Naive B cell (primary cell): ENCODE measurements at places on chromosomes 3 and 15. TPM values are rescaled to one million over a fixed set of nuclear protein-coding genes. Genes with fewer than 3 reads are reported as not detected.

Gene KCNMB2
- polyA plus RNA-seq = not detected

Gene IGSF10
- not detected for polyA plus RNA-seq

- H3K4me1 ChIP-seq = no peaks in the 10 kb centered on the region
- no peak overlapping the region for H3K4me3 ChIP-seq
- H3K36me3 ChIP-seq = peaks cover 20% of the 10 kb centered on the region
- H3K27me3 ChIP-seq = no peaks in the 10 kb centered on the region
- H3K27ac ChIP-seq = no peak overlapping the region
These were observed 19.5 kb downstream of the COPS2 start for GRCh38 chr15:49135911-49136310.

DNA sequence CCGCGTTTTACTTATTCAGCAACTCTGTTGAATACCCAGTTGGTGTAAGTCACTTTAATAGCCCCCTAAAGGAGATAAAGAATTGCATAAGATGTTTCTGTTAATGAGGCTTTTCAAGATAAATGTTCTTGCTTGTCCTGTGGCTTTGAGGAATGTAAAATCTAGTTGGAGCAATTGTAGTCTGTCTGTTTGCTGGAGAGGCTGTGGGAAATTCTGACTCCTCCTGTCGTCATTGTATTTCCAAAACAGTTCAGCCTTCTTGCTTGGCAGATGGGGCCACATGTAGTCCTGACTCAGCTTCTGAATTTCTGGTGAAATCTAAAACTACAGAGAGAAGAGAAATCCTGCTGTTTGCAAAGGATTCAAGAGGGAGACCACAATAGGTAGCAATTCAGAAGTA lies 114.4 kb downstream of the RYR3 start:
- no peak for DNase-seq
- H3K27me3 ChIP-seq = peaks cover 15% of the 10 kb centered on the region
- H3K36me3 ChIP-seq = no peaks in the 10 kb centered on the region
- no peak overlapping the region for H3K27ac ChIP-seq
- no peak overlapping the region for H3K4me3 ChIP-seq
- no peaks in the 10 kb centered on the region for H3K4me1 ChIP-seq

DNA sequence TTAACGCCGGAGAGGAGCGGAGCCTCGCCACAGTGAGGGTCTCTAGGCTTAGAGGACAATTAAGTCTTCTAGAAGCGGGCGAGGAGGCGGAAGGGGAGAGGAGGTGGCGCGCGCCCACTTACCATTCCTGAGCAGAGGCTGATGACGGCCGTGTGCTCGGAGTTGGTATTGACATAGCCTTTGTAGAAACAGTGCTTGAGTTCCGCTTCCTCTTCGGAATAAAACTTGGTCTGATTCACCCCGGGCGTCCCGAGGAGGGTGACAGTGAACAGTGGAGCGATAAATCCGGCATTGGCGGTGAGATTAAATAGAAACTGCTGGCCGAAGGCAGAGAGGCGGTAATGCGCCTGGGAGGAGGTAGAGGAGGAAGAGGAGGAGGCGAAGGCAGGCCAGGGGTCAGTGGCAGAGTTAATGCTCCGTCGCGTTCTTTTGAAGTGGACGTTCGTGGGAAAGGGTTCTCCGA lies 1.3 kb downstream of the ADAMTS9 start:
- no peaks in the 10 kb centered on the region for H3K36me3 ChIP-seq
- H3K27me3 ChIP-seq = peaks cover 58% of the 10 kb centered on the region
- DNase-seq = no peak
- no peak overlapping the region for H3K4me3 ChIP-seq
- H3K4me1 ChIP-seq = peaks cover 11% of the 10 kb centered on the region

DNA sequence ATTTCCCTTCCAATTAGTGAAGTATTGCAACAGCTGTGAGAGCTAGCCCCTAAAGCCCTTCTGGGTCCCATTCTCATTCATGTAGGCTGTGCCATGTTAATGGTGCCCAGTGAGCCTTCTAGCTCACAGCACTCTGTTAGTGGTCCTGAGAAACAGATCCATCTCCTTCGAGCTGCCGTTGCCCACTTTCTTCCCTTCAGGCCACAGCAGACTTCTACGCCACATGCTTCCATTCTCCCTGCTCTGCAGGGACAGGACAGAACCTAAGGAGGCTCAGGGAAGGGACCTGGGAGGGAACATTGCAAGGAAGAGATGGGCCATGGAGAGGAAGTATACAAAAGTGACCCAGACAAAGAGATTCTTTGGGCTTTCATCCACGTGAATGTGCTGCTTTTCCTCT lies 11.7 kb upstream of the STARD5 start:
- peaks cover 16% of the 10 kb centered on the region for H3K4me1 ChIP-seq
- H3K36me3 ChIP-seq = no peaks in the 10 kb centered on the region
- no peaks in the 10 kb centered on the region for H3K27me3 ChIP-seq
- no peak overlapping the region for H3K27ac ChIP-seq
- no peak for DNase-seq
- no peak overlapping the region for H3K4me3 ChIP-seq

GRCh38 chr3:11385326-11385725 lies 113.1 kb downstream of the ATG7 start:
- H3K4me3 ChIP-seq = no peak overlapping the region
- H3K4me1 ChIP-seq = no peaks in the 10 kb centered on the region
- H3K27me3 ChIP-seq = no peaks in the 10 kb centered on the region
- H3K36me3 ChIP-seq = no peaks in the 10 kb centered on the region

Gene ZNF660
- 1.4 TPM for polyA plus RNA-seq

Gene SYNPR
- not detected for polyA plus RNA-seq

Gene CDCP1
- polyA plus RNA-seq = not detected

DNA sequence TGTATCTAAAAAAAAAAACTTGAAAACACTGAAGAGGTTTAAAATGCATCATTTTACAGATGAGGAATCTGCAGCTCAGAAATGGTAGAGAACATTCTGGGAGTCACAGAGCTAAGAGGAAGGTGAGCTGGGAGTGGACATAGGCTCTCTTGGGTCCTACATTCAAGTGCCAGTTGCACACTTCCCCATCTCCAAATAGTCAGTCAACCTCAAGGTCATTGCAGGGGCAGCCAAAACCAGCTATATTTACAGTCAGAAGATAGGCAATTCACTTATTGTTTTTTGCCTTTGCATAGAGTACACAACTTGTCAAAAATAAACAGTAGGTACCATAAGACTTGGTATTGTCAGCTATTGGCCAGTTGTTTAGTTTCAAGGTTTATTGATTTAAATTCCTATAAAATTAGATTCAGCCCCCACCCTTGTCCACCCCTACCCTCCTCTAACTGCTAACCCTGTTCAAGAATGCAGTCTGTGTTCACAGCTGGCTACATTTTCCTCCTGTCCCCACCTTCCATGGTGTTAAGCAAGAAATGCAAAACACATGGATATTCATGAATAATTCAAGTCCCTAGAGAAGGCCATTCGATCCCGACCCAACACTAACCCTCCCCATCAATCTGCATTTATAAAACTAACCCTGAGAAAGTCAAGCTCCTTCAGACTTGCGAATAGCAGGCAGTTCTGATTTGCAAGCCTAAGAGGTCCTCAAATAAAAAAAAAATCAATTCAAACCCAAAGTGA lies 567.0 kb upstream of the MCTP2 start:
- H3K36me3 ChIP-seq = no peaks in the 10 kb centered on the region
- H3K4me3 ChIP-seq = no peak overlapping the region
- no peaks in the 10 kb centered on the region for H3K4me1 ChIP-seq
- no peak for DNase-seq

DNA sequence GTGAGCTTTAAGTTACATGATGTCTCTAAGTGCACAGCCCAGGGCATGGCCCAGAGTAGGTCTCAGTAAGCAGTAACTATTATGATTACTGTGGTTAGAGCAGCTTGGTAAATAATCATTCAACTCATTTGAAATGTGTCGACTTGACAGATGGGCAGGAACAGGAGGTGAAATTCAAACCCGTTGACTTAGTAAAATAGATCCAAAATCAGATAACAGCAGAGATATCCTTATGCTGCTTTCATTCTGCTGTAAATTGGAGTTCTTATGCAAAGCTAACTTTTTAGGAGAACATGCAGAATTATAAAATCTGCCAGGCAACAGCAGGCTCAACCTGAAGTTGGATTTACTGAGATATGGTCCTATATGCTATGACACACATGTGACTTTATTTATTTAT lies 118.7 kb upstream of the KLHL25 start:
- no peak overlapping the region for H3K27ac ChIP-seq
- peaks cover 5% of the 10 kb centered on the region for H3K27me3 ChIP-seq
- no peaks in the 10 kb centered on the region for H3K4me1 ChIP-seq

Gene PRICKLE2
- polyA plus RNA-seq = not detected

- H3K4me1 ChIP-seq = no peaks in the 10 kb centered on the region
- H3K36me3 ChIP-seq = no peaks in the 10 kb centered on the region
- H3K27ac ChIP-seq = no peak overlapping the region
- H3K4me3 ChIP-seq = no peak overlapping the region
- DNase-seq = no peak
These were observed 443.5 kb downstream of the OTOL1 start for GRCh38 chr3:161939918-161940620.

DNA sequence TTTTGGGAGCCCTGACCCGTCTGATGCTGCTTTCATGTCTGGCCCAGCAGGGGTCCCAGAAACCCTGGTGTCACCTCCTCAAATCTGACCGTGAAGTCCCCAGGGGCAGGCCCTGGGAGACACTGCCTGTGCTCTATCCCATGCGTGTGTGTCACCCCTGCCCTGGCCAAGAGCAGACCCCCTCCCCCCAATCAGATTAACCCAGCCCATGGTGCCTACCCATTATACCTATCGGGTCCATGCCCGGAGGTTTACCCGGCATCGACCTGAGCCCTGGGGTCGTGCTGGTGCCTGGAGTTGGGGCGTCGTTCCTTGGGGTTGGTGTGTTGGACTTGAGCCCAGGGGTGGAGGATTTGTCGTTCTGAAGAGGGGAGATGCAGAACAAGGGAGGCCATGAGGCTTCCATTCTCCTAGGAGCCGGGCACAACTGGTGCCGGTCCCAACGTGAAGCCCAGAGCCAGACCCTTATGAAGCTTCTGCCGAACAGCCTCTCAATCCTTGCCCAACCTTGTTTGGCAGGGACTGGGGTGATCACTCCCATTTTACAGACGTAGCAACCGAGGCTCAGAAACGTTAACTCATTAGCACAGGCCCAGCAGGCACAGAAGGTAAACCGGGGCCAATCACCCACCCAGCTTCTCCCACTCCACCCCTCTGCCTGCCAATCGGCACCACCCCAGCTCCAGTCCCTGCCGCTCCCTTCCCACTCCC lies 39.6 kb downstream of the TLE3 start:
- peaks cover 50% of the 10 kb centered on the region for H3K36me3 ChIP-seq
- H3K4me1 ChIP-seq = no peaks in the 10 kb centered on the region
- DNase-seq = no peak
- H3K27me3 ChIP-seq = no peaks in the 10 kb centered on the region
- no peak overlapping the region for H3K4me3 ChIP-seq
- H3K27ac ChIP-seq = no peak overlapping the region

DNA sequence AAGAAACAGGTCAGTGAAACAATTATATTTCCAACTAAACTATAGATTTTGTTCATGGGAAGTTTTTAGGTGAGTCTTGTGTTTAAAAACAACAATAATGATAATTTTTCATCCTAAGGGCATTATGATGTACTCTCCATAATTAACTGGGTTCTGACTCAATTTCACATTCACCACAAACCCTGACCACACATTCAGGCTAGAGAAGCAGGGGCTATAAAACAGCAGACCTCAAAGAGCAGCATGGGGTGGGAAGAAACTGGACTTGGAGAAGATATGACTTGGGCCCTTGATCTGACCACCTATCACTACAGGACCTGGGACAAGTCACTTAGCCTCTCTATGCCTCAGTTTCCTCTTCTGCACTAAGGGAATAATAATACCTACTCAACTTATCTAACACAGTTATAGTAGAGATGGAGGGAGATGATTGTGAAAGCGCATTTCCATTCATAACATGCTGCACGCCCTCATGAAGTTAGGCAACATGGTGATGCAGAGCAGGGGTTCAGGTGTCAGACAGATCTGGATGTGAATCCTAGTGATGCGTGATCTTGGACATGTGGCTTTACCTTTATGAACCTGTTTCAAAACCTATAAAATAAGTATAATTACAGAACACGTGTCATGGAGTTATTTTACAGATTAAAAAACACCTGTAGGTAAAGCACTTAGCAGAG lies 63.0 kb upstream of the ACP3 start:
- no peak for DNase-seq
- H3K4me1 ChIP-seq = no peaks in the 10 kb centered on the region
- H3K27me3 ChIP-seq = no peaks in the 10 kb centered on the region
- no peaks in the 10 kb centered on the region for H3K36me3 ChIP-seq
- H3K4me3 ChIP-seq = no peak overlapping the region

DNA sequence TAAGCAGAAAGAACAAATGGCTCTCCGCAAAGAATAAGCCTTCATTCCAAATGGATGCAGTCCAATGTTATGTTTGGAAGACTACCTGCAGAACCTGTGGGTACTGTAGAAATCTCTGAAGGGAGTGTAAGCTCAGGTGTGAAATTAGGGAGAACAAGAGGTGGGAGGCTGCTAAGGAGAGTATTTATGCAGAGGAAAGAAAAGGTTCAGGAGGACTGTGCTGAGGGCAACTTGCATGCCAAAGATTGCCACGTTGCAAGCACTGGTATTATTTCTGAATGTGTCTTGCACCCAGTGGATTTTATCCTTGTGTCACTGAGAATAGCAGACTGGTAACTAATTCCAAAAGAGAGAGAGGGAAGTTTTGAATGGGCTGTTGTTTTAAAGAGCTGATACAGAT lies 144.1 kb downstream of the ITPR1 start:
- peaks cover 16% of the 10 kb centered on the region for H3K4me1 ChIP-seq
- H3K4me3 ChIP-seq = no peak overlapping the region
- no peak for DNase-seq
- H3K27me3 ChIP-seq = no peaks in the 10 kb centered on the region

DNA sequence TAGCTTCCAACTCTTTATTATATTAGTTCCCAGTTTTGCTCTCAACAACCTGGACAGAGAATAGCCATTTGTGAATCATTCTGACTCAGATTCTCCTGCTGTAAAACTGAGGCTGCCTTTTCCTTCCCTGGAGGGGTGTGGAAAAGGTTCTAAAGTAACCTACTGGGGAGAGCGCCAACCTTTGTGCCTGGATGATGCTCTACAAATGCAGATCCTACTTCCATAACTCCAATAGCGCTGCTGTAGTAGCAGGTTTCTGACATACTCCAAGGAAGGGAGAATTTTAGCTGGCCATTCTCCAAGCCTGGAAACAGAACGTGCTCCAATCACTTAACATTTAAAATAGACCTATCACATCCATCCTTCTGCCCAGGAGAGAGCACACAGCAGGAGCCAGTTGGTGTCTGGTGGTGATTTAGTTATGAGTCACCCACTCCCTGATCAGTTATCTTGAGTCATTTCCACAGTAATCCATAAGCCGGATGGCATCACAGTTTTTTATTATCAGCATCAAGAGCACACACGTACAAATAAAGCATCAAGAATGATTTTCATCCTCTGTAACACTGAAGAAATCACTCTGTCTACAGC lies 38.3 kb downstream of the MYH15 start:
- no peaks in the 10 kb centered on the region for H3K36me3 ChIP-seq
- no peak overlapping the region for H3K27ac ChIP-seq
- H3K27me3 ChIP-seq = no peaks in the 10 kb centered on the region
- H3K4me3 ChIP-seq = no peak overlapping the region

Gene TMEM207
- polyA plus RNA-seq = not detected

Gene ZIC1
- not detected for polyA plus RNA-seq

GRCh38 chr15:97126553-97127233 lies 796.2 kb downstream of the NR2F2 start:
- no peak overlapping the region for H3K4me3 ChIP-seq
- H3K27me3 ChIP-seq = no peaks in the 10 kb centered on the region
- no peak overlapping the region for H3K27ac ChIP-seq
- H3K36me3 ChIP-seq = no peaks in the 10 kb centered on the region
- no peak for DNase-seq

Gene RLBP1
- polyA plus RNA-seq = not detected

- no peaks in the 10 kb centered on the region for H3K27me3 ChIP-seq
- H3K4me3 ChIP-seq = no peak overlapping the region
- H3K36me3 ChIP-seq = no peaks in the 10 kb centered on the region
- no peak overlapping the region for H3K27ac ChIP-seq
These were observed 306.5 kb downstream of the ROBO1 start for GRCh38 chr3:79461129-79461792.
